ENCODE measurements at places on chromosomes 3 and 15. TPM values are rescaled to one million over a fixed set of nuclear protein-coding genes. Genes with fewer than 3 reads are reported as not detected.

TMC3 gene
- total RNA-seq: not detected

SPESP1 gene
- 0.22 TPM for total RNA-seq

RAB7A gene
- 358 TPM for total RNA-seq

HRH1 gene
- 2.3 TPM for total RNA-seq

MLH1 gene
- 63.9 TPM for total RNA-seq

AMIGO3 gene
- total RNA-seq: not detected

LYZL4 gene
- total RNA-seq: not detected

FMN1 gene
- total RNA-seq: 0.14 TPM

RPP25 gene
- total RNA-seq: 10.7 TPM

NR1I2 gene
- total RNA-seq: 0.76 TPM

GRCh38 chr3:67447393-67447792 lies 207.0 kb downstream of the SUCLG2 start:
- no peak for DNase-seq

GRCh38 chr15:77864211-77865105 lies 213.1 kb downstream of the TBC1D2B start:
- no peak for DNase-seq

GRCh38 chr3:141699897-141700296 lies 38.2 kb upstream of the RNF7 start:
- DNase-seq: no peak

GRCh38 chr15:59420986-59421618 lies 16.9 kb upstream of the FAM81A start:
- DNase-seq: no peak

DNA sequence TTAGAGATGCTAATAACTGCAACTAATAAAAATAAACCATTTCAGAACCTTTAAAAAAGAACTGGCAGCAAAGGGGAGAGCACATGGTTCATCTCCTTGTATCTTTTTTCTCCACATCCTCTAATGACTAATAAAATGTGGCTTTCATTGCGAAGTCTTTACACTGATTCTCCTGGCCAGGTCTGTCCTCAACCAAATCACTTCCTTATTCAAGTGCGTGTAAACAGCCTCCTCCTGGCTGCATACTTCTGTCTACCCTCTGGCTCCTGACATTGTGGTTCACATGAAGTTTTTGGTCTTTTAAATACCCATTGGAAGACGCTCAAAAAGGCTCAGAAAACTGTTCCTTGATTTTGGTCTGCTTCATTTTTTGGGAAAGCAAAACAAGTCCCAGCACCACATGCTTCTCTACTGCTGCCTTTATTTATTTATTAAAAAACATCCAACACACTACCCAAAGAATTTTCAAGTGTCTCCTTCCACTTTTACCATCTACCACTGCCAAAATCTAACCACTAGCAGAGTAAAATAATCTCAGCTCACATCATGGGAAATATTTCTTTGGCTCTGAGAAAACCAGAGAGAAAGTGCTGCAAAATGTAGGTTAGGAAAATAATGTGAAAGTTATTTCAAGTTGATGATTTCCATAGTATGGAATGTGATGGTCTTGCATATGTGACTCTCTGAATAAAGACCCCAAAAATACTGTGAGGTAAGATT lies 85.1 kb downstream of the EFL1 start:
- no peak for DNase-seq

DNA sequence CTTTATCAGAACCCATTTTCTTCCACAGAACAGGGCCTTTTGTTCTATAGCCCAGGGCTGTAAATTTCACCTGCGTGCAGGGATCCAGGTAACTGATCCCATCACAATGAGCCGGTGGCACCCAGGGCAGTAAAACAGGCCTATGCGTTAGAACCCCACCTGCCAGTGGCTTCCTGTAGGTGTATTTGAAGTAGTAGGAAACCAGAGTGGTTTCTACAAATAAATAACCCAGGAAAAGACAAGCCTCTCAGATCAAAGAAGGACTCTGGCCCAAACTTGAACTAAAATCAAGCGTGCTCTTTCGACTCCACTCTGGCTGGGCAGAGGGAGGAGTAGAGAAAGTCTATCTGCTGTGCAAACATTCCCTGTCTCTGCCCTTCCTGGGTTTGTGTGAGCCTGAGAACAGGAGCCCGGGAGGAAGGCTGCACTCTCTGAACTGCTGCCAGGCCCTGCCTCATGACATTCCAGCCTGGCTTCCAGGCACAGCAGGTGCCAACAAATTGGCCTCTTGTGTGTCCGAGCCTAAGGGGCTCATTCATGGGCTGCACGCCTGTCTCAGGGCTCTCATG lies 77.7 kb downstream of the CEMIP start:
- no peak for DNase-seq

DNA sequence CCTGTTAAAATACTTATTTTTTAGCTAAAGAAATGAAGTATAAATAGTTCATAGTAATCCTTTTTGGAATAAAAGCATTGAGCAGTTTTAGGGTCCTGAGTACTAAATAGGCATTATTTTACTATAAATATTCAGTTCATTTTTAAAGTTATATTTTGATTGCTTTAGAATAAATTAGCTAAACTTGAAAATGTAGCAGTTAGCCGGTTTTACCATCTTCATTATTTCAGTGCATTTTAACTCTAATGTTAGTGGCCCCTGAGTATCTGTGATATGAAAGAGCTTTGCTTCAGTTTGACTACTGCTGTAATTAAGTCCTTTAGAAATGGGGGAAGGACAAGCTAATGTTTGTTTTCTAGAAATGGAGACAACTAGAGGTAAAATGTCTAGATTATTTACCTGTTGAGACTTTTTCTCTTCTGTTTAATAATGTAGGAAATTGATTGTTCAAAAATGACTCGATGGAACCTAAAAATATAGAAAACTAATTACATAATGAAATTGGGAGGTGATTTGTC lies 3.6 kb downstream of the SMC4 start:
- DNase-seq: no peak

DNA sequence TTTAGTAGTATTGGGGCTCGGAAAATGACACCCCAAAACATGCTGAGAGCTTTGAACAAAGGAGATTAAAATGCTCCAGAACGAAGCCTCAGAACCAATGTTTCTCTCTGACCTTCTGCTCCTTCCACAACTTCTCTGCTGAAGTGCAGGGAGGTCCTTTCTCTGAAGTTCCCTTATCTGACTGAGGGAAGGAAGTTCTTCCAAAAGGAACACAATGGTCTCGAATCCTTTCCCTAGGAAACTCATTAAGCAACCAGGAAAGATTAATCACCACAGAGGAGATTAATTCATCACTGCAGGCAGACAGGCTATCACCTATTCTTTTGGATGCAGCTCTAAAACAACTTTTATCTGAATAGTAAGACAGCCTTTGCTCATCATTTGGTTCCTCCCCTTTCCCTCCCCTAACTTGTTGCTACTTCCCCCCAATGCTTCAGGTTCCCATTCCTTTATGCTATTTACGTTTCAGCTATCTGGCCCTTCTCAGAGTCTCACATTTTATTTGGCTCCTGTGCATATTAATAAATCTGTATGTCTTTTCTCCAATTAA lies 18.2 kb upstream of the WDR49 start:
- no peak for DNase-seq

GRCh38 chr15:98547275-98547674 lies 101.1 kb upstream of the IGF1R start:
- no peak for DNase-seq
